Keratinocyte (primary cell): ENCODE measurements at places on chromosomes 13 and 19.
A peak's percentile ranks its signal among the peaks of the same experiment; 100 is the strongest.

- no peak for DNase-seq
Measured at GRCh38 chr19:40365613-40366401, 17.3 kb downstream of the PLD3 start.

- DNase-seq: no peak
Measured at GRCh38 chr13:111165241-111166010, 50.3 kb downstream of the ARHGEF7 start.

GRCh38 chr19:39299404-39299803 lies 3.2 kb downstream of the IFNL1 start:
- DNase-seq: no peak

DNA sequence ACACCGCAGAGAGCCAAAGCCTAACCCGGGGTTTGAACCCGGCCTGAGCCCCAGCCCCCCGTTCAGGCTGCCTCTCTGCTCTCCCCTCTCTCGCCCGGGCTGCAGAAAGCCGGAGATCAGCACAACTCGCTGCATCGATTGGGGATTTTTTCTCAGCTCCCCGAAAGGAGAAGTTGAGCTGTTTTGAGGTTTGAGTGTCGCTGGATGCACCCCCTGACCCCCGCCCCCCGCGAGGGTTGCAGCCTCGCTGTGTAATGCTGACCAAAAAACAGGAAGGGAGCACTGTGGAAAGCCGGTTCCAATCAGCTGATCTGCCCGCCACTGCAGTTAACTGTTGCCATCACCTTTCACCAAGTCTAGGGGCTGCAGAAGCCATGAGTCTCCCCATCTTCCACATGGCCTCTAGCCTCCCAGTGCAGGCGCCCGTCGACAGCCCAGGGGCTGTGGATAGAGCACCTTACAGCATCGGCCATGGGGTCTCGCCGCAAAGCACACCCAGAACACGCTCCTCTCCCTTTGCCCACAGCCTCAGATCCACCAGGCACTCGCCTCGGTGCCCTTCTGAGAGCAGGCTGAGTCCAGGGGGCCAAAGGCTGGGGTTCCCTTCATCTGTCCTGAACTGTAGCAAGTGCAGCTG lies 34.5 kb downstream of the MYO9B start:
- DNase-seq: no peak

- DNase-seq: no peak
Measured at GRCh38 chr19:48615231-48616040, 560 bp upstream of the FAM83E start.

- no peak for DNase-seq
Measured at GRCh38 chr13:26949701-26950502, 189.3 kb upstream of the GPR12 start.

GRCh38 chr13:100625447-100625846 lies 36.9 kb upstream of the GGACT start:
- DNase-seq: no peak

DNA sequence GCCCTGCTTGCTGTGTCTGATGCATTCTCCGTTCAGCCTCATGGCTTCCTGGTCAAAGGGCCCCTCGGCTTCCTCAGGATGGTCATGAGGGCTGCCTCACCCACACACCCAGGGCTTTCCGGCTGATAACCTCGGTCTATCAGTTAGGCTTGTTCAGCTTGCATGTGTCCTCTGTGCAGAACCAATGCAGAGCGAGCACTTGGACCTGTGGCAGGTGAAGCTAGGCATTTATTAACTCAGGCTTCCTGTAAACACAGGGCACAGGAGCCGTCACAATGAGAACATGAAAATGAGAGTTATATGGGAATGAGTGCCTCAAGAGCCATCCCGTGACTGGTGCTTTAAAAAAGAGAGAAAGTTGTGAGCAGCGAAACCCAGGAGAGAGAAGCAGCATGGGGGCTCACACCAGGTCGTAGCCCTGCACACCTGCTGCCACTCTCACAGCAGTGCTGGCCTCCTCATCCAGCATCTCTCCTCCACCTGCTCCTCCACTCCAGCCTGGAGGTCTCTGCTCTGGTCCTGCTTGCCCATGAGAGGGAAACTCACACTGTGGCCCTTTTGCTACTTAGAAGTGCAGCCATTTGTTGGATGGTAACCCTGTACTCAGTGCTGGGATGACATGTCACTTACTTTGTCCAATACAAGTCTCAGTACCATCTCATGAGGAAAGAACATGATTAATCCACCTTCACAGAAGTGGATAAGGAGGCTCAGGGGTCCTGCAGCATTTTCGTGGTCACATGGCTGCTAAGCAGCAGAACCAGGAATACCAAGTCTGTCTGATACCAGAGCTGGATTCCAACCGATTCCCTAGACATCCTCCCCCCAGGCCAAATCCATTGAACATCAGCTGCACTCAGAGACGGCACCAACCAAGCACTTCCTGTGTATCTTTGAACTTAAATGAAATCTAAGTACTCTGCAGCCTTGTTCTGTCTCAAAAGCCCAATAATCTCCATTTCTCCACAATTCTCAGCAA lies 50.5 kb upstream of the IRS2 start:
- no peak for DNase-seq

DNA sequence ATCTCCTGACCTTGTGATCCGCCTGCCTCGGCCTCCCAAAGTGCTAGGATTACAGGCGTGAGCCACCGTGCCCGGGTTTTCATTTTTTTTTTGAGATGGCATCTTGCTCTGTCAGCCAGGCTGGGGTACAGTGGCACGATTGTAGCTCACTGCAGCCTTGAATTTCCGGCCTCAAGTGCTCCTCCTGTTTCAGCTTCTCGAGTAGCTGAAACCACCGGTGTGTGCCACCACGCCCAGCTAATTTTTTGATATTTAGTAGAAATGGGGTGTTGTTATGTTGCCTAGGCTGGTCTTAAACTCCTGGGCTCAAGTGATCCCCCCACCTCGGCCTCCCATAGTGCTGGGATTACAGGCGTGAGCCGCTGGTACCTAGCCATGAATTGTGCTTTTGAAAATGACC lies 5.9 kb downstream of the ADAT3 start:
- no peak for DNase-seq

GRCh38 chr13:24630121-24630520 lies 50.1 kb upstream of the ATP12A start:
- no peak for DNase-seq

- no peak for DNase-seq
Measured at GRCh38 chr19:3668331-3669081, 31.8 kb downstream of the PIP5K1C start.

DNA sequence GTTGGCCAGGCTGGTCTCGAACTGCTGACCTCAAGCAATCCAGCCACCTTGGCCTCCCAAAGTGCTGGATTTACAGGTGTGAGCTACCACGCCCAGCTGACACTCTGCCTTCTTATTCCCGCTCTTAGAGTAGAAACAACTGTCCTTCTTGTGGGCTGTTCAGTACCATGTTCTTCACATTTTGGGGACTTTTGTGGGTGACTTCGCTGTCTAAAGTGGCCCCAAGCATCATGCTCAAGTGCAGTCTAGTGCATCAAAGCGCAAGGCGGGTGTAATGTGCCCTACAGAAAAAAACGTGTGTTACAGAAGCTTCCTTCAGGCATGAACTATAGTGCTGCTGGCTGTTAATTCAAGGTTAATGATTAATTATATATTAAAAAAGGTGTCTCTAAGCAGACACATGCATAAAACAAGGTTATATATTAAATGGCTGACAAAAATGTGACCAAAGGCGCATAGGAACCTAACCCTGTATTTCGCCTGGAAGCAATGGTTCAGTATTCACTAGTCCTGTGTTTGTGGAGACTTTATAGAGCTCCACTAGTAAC lies 38.3 kb downstream of the ABCC4 start:
- DNase-seq: no peak

DNA sequence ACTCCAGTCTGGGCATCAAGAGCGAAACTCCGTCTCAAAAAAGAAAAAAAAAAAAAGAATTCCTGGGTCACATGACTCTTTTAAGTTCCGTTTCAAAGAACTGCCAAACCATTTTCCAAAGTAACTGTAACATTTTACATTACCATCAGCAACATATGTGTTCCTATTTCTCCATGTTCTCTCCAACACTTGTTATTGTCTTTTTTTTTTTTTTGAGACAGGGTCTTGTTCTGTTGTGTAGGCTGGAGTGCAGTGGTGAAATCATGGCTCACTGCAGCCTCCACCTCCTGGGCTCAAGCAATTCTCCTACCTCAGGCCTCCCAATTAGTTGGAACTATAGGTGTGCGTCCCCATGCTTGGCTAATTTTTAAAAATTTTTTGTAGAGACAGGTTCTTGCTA lies 6.5 kb downstream of the LGALS7B start:
- no peak for DNase-seq

DNA sequence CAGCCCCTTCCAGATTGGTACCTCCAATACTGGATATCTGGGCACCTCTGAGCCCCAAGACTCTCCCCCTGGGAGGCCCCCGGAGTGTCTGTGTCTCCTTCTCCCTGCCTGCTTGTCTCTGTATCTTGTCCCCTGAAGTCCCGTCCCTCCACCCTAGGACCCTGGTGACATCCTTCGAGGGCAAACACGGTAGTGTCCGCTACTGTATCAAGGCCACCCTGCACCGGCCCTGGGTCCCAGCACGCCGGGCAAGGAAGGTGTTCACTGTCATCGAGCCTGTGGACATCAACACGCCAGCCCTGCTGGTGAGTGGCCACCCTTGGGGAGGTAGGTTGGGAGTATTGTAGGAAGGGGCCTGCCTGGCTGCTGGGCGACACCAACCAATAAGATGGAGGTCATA lies 844 bp downstream of the ARRDC2 start:
- DNase-seq: no peak

GRCh38 chr13:84569366-84569765 lies 687.1 kb upstream of the SLITRK1 start:
- DNase-seq: no peak

DNA sequence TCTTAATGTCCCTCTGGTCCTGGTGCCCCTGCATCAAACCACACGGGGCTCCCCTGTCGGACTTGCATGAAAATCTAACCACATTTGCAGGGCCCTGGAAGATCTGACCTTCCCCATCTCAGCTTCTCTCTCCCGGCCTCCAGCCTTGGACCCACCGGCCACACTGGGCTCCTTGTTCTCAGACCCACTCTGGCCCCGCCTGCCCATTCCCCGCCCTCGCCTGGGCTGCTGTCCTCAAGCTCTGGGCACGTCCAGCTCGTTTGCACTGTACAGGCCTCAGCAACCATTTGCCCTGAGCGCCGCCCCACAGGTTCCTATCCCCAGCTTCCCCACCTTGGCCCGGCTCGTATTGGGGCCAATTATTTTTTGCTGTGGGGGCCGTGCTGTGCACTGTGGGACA lies 10.5 kb downstream of the MYO9B start:
- no peak for DNase-seq

GRCh38 chr13:89550938-89551337 lies 1796.5 kb upstream of the MIR17HG start:
- peak; percentile 61 for DNase-seq

DNA sequence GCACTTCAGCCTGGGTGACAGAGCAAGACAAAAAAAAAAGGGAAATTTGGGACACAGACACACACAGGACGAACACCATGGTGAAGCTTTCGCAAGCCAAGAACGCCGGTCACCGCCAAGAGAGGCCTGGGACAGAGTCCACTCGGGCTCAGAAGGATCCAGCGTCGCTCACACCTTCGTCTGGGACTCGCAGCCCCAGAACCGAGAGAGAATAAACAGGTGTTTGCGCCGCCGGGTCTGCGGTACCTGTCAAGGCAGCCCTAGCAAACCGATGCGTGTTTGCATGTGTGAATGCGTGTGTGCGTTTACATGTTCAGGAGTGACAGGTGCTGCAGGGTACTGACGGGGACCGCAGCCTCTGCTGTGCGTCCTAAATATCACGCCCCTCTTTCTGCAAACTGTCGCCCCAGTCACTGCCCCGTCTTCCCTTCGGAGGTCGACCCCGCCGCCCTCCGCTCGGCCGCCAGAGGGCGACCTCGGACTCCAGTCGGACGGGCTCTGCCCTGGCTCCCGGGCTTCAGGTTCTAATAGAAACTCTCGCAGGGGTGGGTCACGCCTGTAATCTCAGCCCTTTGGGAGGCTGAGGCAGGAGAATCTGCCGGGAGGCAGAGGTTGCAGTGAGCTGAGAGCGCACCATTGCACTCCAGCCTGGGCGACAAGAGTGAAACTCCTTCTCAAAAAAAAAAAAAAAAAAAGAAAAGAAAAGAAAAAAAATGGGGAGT lies 11.8 kb upstream of the CSNK1G2 start:
- no peak for DNase-seq

DNA sequence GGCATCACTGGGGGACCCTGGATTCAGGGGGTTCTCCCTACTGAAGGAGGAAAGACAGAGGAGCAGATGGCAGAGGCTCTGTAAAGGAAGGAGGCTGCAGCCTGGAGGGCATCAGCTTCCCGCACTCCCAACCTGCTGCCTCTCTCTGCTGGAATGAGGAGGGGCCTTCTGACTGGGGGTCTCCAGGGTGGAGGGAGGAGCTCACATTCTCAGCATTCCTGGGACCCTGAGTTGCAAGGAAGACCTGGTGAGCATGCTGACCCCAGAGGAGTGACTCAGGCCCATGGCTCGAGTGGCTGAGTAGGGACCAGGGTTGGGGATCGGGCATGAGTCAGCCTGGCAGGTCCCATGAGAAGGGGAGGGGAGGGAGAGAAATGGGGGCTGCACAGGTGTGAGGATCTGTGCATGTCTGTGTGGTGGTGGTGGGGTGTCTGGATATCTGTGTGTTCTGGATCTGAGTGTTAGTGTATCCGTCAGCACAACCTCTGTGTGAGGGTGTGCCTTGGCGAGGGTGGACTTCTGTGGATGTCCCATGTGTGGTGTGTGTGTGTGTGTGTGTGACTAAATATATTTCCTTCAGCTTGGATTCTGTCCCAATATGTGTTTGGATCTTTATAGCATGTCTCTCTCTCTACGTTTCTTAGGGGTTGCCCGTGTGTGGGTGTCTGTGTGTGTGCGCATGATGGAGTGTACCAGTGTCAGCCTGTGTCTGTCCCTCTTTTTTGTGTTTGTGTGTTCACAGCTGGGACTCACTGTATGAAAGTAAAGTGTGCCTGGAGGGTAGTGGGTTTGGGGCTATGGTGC lies 4.6 kb downstream of the AXL start:
- DNase-seq: peak; percentile 86

DNA sequence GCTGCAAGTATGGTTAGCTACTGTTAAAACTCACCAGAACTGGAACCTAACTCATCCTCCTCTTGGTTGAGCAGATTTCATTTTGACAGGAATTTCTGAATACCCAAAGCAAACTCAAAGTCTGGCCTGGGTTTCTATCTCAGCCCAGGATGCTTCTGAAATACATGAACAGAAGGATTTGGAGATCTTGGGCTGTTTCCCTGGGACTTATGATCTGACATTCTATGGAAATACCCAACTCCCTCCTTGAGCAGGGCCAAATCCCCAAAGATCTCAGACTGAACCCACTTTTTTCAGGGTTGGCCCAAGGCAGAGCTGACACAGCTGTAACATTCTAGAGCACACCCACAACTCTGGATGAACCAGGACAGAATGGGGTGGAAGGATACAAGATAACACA lies 1.1 kb upstream of the ITM2B start:
- no peak for DNase-seq

DNA sequence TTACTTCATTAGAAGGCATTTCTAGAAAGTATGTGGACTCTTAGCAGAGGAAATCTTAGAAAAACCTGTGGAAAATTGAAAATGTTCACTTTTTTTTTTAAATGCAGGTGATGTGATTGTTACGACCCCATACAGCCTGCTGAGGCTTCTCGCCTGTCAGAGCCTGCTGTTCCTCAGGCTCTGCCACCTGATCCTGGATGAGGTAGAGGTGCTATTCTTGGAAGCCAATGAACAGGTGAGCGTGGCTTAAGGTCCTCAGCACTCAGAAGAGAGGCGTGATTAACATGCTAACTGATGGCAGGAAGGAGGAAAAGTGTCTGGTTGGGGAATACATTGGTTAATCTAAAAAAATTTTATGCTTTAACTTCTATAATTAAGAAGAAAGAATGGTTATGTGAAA lies 71.4 kb downstream of the SLC7A9 start:
- no peak for DNase-seq
